ENCODE measurements at places on chromosomes 7 and 10.

DNA sequence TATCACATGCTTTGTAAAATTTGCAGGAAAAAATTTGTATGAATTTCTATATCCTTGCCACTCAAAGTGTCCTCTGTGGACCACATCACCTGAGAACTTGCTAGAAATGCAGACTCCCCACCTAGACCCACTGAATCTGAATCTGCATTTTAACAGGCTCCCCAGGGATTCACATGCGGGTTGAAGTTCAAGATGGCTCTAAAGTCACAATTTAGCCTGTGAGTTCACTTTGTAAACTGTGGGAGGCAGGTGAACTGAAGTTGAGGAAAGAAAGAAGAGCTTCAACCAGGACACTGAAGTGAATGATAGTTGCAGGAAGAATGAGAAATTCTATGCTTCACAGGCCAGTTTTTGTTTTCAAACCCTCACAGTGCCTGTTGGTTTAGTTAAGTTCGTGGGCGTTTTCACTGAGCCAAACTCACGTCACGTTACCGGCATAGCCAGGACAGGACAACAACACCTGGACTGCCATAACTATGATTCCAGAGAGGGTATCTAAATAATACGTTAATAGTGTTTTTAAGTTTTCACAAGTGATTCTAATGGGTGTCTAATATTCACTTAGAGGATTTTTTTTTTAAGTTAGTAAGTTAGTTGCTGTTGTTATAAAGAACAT, 240.0 kb downstream of the PHTF2 start:
- DNase-seq = no peak

DNA sequence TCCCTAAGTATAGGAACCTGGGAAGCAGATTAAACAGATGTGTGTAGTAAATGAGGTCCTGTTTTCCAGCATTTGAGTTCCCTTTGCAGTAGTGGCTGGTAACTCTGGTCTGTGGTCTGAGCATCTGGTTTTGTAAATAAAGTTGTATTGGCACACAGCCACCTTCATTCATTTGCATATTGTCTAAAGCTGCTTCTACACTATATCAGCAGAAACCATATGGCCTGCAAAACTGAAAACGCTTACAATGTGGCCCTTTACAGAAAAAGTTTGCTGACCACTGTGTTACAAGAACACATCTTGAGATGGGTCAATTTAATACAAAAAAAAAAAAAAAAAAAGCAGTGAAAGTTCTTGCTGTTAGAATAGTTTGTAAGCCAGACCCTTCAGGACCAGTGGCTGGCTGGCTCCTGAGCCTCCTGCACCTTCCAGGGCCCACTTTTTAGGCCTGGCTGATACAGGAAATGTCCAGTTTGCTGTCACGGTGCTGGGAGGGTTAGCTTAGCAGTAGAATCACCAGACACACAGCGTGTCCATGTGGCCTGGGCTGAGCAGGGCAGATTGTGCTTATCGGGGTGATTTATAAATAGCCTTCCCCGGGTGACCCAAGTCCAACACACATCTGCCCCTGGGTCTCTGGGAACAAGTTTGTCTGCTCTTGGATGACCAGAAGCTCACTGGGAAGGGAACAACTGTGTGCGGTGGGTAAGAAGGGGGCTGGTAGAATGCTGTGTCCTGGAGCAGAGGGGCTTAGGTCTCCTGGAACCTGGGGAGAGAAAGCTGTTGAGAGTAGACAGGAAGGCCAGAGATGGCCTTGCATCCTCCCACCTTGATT, 1.4 kb downstream of the C10orf71 start:
- DNase-seq = no peak

- DNase-seq = no peak
Observed at GRCh38 chr10:28984431-28984830, 304.4 kb upstream of the LYZL1 start.

GRCh38 chr7:18208921-18209320, 181.3 kb upstream of the PRPS1L1 start:
- DNase-seq = no peak

DNA sequence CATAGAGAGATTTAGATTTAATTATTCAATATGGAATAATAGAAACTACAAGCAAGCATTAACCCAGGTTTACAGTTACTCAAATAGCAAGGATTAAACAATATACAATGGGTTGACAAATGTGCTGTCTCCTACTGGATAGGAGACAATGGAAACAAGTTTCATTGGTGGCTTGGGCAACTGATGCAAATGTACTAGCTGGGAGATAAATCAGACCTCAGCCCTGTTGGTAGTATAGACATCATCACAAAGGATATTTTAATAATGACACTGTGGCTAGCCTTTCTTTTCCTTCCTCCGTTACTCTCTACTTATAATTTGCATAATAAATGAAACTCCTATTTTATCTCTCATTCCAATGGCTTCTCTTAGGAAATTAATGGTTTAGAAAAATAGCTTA, 96.5 kb upstream of the DKK1 start:
- no peak for DNase-seq

DNA sequence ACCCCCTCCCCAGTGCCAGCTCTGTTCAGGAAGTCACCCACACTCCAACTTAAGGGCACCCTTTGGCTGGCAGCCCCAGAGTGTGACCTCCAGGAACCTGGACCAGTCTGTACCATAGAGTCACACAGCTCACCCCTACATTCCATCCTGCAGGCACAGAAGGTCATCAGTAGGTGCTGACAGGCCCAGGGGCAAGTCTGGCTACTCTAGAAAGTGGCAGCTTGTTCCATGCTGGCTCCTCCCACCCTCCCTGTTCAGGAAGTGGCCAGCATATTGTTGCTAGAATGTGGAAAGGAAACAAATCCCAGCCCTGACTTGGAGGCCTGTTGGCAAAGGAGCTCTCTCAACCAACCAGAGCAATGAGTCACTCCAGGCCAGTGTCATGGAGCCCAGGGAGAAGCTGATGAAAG, 3.2 kb upstream of the NCOA4 start:
- no peak for DNase-seq

Data from CD4-positive, alpha-beta T cell treated with Interleukin-17A for 1 hour (primary cell).